ENCODE measurements at places on chromosomes 13 and 19. TPM values are rescaled to one million over a fixed set of nuclear protein-coding genes. Genes with fewer than 3 reads are reported as not detected.

DNA sequence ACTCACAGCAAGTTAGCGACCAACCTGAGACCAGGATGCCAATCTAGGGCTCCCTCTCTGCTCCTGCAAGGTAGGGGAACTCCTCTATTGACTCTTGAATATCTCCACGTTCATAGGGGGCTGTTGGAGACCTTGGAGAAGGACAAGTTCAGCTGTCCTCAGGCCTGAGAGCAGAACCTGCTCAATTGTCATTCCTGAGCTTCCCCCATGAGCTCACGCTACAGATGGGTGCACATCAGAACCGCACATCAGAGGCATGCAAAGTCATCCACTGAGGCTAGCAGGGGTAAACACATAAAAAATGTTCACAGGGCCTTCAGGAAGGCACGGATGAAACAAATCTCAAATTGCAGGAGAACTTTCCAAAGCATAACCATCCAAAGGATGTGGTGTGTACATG is 168.8 kb upstream of the ZNF507 start:
- DNase-seq: no peak
- no peak overlapping the region for H3K27ac ChIP-seq
- no peak overlapping the region for H3K4me3 ChIP-seq
- H3K4me1 ChIP-seq: peaks cover 14% of the 10 kb centered on the region

- H3K27ac ChIP-seq: no peak overlapping the region
- no peak overlapping the region for H3K4me3 ChIP-seq
- H3K36me3 ChIP-seq: no peaks in the 10 kb centered on the region
- H3K27me3 ChIP-seq: no peaks in the 10 kb centered on the region
- H3K4me1 ChIP-seq: no peaks in the 10 kb centered on the region
Observed at GRCh38 chr13:54077569-54077968, 1049.0 kb downstream of the OLFM4 start.

The ZNF577 gene
- total RNA-seq: 9.3 TPM

DNA sequence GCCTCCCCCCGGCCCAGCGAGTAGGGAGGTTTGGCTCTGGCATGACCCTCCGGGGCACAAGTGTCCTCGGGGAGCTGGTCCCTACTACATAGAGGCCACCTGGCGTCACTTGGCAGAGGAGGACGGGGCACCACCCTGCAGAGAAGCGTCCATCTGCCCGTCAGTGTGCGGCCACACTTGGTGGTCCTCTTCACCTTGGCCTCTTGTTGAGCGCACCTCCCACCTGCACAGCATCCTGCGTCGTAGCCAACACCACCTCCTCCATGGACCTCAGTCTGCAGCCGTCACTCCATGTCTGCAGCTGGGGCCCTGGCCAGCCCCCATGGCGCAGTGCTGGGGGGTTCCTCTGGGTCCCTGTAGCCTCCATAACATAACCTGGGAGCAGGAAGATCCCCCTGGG is 35.1 kb downstream of the MCF2L start:
- peaks cover 4% of the 10 kb centered on the region for H3K36me3 ChIP-seq
- H3K27me3 ChIP-seq: peaks cover 24% of the 10 kb centered on the region
- H3K4me1 ChIP-seq: peaks cover 5% of the 10 kb centered on the region

The PSG1 gene
- not detected for total RNA-seq

- H3K27me3 ChIP-seq: peaks cover 1% of the 10 kb centered on the region
- H3K27ac ChIP-seq: no peak overlapping the region
- H3K36me3 ChIP-seq: peaks cover 5% of the 10 kb centered on the region
- H3K4me1 ChIP-seq: no peaks in the 10 kb centered on the region
Observed at GRCh38 chr19:50874211-50874610, 972 bp downstream of the KLK2 start.

The DLL3 gene
- total RNA-seq: 42.7 TPM

DNA sequence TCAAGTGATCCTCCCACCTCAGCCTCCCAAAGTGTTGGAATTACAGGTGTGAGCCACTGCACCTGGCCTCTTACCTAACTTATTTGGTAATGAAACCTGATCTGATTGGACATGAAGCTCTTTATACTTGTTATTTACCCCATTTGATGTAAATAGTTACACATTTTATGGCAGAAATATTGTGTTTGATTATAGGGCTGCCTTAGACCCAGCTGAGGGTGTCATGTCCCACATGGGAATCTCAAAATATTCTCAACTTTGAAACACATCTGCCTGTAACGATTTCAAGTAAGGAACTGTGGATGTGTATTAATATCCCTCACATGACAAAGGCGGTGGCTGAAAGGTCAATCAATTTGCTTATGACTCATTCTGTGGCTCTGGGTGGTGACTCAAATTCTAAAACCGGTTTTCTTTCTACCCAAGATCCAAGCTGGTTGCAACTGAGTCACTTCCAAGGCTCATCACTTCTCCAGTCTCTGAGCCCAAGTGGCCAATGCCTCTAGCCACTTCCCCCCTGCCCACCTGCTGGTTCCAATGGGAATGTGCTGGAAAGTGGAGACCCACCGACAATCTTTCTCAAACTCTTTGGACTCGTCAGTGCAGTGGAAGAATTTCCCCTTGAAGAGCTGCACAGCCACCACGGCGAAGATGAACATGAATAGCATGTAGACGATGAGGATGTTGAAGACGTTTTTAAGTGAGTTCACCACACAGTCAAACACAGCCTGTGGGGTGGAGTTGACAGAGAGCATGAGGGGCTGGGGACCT is 110.9 kb downstream of the IER2 start:
- no peaks in the 10 kb centered on the region for H3K36me3 ChIP-seq
- H3K4me3 ChIP-seq: no peak overlapping the region
- H3K4me1 ChIP-seq: no peaks in the 10 kb centered on the region
- no peak overlapping the region for H3K27ac ChIP-seq

DNA sequence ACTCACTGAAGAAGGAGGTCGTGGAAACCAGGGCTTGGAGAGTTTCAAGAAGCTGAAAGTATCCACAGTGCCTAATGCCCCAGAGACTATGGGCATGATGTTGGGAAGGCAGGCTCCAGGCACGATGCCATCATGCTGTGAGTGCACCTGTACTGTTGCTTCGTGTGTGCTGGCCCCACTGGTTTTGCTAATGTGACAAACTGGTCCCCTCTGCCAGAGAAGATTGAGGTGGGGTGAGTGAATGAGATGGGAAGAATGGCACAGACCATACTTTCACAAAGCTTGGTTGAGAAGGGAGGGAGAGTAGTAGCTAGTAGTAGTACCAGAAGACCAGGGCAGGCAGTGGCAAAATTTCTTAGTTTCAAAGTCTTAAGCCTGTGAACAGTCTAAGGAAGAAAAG is 19.0 kb upstream of the POP4 start:
- no peaks in the 10 kb centered on the region for H3K36me3 ChIP-seq
- no peak for DNase-seq
- H3K4me1 ChIP-seq: no peaks in the 10 kb centered on the region
- H3K4me3 ChIP-seq: no peak overlapping the region
- no peak overlapping the region for H3K27ac ChIP-seq

- H3K36me3 ChIP-seq: peaks cover 34% of the 10 kb centered on the region
- H3K4me3 ChIP-seq: no peak overlapping the region
- peaks cover 3% of the 10 kb centered on the region for H3K27me3 ChIP-seq
- H3K4me1 ChIP-seq: peaks cover 24% of the 10 kb centered on the region
Observed at GRCh38 chr13:112783978-112784371, 94.1 kb downstream of the ATP11A start.

The POSTN gene
- 0.41 TPM for total RNA-seq

The CEACAM8 gene
- total RNA-seq: not detected

DNA sequence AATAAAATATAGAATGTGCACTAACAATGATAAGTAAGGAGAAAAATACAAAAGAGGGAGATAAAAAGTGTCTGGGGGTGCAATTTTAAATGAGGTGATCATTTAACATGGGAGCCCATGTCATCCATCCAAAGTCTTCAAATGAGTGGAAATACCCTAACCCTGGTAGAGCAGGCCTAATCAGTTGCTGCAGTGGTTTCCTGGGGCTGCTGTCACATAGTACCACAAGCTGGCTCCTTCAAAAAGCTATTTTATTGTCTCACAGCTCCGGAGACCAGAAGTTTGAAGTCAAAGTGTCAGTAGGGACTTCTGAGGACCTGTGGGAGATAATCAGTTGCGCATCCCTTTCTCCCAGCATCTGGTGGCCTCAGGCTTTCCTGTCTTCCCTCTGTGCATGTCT is 717.9 kb downstream of the DIAPH3 start:
- DNase-seq: no peak
- H3K4me3 ChIP-seq: no peak overlapping the region
- no peaks in the 10 kb centered on the region for H3K27me3 ChIP-seq
- no peak overlapping the region for H3K27ac ChIP-seq
- H3K36me3 ChIP-seq: no peaks in the 10 kb centered on the region

The TMEM221 gene
- 1.4 TPM for total RNA-seq

DNA sequence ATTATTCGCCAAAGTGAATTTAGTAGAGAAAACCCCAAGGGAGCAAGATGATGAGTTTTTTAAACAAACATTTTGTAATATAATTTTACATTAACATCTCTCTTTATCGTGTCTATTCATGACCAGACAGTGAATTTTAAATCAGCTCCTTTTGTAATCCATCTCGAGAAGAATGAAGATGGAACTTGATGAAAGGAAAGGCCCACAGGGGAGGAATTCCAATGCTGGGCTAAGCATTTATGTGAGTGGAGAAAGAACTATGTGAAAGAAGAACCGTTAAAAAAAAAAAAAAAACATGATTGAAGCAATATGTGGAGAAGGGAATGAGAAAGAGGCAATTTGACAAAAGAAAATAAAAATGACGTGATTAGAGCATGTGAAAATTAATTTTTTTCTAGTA is 170.6 kb downstream of the KCTD12 start:
- H3K27ac ChIP-seq: no peak overlapping the region
- H3K36me3 ChIP-seq: no peaks in the 10 kb centered on the region
- DNase-seq: no peak
- peaks cover 2% of the 10 kb centered on the region for H3K27me3 ChIP-seq
- H3K4me1 ChIP-seq: peaks cover 14% of the 10 kb centered on the region
- no peak overlapping the region for H3K4me3 ChIP-seq

- no peaks in the 10 kb centered on the region for H3K36me3 ChIP-seq
- H3K27me3 ChIP-seq: no peaks in the 10 kb centered on the region
- DNase-seq: no peak
- peaks cover 7% of the 10 kb centered on the region for H3K4me1 ChIP-seq
Observed at GRCh38 chr19:31263328-31263727, 85.9 kb downstream of the TSHZ3 start.

DNA sequence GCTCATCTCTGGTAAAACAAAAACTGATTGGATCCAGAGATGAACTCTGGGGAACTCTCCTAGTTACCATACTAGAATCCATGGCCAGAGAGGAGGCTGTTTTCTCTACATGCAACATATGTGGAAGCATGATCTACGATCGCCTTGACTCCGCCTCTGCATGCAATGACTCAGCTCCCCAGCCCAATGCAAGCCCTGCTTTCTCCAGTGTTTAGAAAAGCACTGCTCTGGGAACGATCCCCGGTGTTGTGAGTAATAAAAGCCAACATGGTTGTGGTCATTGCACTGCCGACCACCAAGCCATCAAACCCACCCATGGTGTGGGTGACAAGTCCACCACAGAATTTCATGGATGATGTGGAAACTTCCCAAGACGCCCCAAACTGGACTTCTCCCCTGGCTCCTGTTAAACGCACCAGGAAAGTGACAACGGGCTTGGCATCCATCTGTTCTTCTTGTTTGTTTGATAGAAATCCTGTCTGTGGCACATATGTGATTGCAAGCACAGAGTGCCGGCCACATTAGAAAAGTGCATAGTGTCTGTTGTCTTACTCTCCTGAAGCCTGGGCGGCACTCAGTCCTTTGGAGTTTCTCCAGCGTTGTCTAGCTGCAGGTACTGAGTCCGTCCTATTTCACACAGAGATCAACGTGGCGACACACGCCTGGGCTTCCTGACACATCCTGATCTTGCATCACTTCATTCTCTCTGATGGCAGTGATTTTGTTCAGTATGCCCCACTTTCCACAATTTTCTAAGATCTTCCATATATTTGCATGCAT is 36.4 kb upstream of the VSTM2B start:
- DNase-seq: no peak
- no peak overlapping the region for H3K27ac ChIP-seq
- H3K36me3 ChIP-seq: no peaks in the 10 kb centered on the region
- peaks cover 6% of the 10 kb centered on the region for H3K4me1 ChIP-seq
- H3K27me3 ChIP-seq: peaks cover 5% of the 10 kb centered on the region
- no peak overlapping the region for H3K4me3 ChIP-seq

DNA sequence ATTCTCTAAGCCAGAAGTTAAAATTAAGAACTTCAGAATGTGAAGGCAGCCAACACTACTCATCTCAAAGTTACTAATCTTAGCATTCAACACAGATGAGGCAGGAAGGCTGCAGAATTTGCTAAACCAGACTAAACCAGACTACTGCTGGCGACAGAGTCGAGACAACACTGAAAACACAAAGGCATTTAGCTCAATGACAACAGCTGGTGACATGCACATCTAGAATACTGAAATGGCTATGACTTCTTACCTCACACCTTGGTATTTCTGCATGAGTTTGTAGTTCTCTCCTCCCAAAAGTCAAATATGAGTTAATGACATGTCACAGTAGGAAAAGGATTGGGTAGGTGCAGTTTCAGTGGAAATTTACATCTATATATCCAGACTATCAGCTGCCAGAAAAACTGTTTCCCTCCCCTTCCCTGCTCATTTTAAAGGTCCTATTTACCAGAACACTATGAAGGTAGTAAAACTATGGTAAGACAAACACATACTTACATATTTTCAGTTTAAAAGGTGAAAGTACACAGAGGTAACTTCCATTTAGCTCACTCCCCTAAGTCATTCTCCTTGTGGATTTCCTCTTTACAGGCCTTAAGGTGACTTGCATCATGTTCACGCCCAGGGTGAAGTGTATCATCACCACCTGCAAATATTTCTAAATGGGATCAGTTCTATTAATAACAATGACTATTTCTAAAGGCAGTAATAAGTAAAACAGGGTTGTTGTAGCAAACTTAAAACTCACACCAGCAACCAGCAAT is 21.4 kb downstream of the FOXO1 start:
- peaks cover 10% of the 10 kb centered on the region for H3K36me3 ChIP-seq
- DNase-seq: no peak
- peaks cover 55% of the 10 kb centered on the region for H3K4me1 ChIP-seq
- H3K4me3 ChIP-seq: peak overlapping the region; percentile 77
- H3K27me3 ChIP-seq: peaks cover 7% of the 10 kb centered on the region

The SHISA7 gene
- not detected for total RNA-seq

GRCh38 chr19:48991873-48992580 is 1.1 kb downstream of the GYS1 start:
- DNase-seq: no peak
- H3K36me3 ChIP-seq: peaks cover 22% of the 10 kb centered on the region
- peak overlapping the region; percentile 97 for H3K4me3 ChIP-seq
- peaks cover 13% of the 10 kb centered on the region for H3K27me3 ChIP-seq

DNA sequence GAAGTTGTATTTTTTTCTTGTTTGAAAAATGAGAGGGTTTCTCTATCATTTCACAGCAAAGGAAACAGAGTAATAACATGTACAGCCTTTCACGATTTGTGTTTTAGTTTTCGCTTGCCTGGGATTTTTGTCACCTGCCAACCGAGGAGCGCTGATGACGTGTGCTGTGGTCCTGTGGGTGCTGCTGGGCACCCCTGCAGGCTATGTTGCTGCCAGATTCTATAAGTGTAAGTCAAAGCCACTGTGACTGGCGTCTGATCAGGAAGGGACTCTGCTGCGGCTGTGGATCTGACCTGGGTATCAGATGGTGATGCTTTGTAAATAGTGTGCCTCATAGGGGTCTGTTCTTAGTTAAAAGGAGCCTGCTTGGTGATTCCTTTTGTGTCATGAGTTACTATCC is 45.6 kb downstream of the TM9SF2 start:
- no peak overlapping the region for H3K4me3 ChIP-seq
- H3K27me3 ChIP-seq: no peaks in the 10 kb centered on the region

The RNF113B gene
- total RNA-seq: not detected

The ZSCAN4 gene
- 0.74 TPM for total RNA-seq

- no peak overlapping the region for H3K27ac ChIP-seq
- H3K27me3 ChIP-seq: no peaks in the 10 kb centered on the region
- no peaks in the 10 kb centered on the region for H3K36me3 ChIP-seq
- H3K4me1 ChIP-seq: peaks cover 27% of the 10 kb centered on the region
Observed at GRCh38 chr13:99661791-99662190, 160.5 kb downstream of the TM9SF2 start.

GRCh38 chr13:26713341-26713740 is 47.2 kb downstream of the GPR12 start:
- no peaks in the 10 kb centered on the region for H3K36me3 ChIP-seq
- DNase-seq: no peak
